ENCODE measurements at places on chromosomes 12 and 14. TPM values are rescaled to one million over a fixed set of nuclear protein-coding genes. Genes with fewer than 3 reads are reported as not detected.
A peak's percentile ranks its signal among the peaks of the same experiment; 100 is the strongest.

The CHURC1 gene
- 52.6 TPM for total RNA-seq

DNA sequence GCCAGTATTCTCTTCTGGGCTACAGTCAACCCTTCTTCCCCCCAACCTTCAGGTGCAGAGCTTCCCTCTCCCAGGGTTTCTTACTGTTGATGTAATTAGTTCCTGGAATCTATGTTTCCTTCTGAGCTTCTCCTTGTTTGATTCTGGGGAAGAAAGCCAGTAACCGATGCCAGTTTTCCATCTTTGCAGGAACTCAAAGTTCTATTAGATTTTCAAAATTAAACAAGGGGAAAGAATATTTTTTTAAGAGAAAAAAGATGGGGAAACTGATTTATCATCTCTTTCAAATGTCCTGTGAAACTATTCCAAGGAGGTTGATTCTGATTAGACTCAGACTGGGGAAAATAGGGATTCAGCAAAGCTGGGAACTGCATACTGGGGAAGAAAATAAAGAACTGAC lies 17.9 kb upstream of the FAM234B start:
- DNase-seq, result no peak

DNA sequence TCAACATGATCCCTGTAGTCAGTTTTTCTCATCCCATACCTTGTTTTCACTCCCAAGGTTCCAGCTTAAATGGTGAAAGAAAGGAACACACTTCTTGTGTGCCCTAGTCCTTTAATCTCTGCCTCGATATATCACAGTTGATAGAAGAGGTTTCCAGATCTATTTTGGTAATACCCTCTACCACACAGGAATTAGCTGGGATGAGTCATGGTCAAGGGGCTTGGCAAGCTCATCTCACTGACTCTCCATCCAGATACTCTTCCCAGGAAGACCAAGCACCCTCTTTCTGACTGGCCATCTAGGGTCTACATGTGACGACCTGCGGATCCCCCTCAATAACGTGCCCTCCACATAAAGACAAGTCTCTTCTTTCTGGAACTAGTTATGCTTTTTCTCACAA lies 277.9 kb downstream of the ITPR2 start:
- DNase-seq, result no peak

GRCh38 chr14:25006961-25007795 lies 42.8 kb downstream of the STXBP6 start:
- peak; percentile 42 for DNase-seq

- no peak for DNase-seq
These were observed 75.4 kb downstream of the GRIP1 start for GRCh38 chr12:66603461-66603860.

- DNase-seq, result peak; percentile 86
These were observed 5.2 kb upstream of the KRT85 start for GRCh38 chr12:52372216-52373154.

GRCh38 chr12:61213646-61214045 lies 1046.6 kb upstream of the USP15 start:
- DNase-seq, result no peak

DNA sequence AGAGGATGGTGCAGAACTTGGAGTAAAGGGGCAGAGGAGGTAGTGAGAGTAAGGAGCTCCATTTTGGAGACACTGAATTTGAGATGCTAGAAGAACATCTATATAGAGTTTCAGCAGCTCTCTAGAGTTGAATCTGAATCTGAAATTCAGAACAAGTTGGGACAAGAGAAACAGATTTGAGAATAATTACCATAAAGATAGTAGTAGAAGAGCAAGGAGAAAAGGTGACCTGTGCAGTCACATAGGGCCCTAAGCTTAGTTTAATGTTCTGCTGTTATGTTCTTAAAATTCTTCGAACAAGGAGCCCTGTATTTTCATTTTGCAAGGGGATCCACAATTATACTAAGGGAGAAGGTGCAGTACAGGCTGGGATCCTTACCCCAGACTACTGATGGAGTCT lies 7.4 kb downstream of the REM2 start:
- DNase-seq, result no peak

DNA sequence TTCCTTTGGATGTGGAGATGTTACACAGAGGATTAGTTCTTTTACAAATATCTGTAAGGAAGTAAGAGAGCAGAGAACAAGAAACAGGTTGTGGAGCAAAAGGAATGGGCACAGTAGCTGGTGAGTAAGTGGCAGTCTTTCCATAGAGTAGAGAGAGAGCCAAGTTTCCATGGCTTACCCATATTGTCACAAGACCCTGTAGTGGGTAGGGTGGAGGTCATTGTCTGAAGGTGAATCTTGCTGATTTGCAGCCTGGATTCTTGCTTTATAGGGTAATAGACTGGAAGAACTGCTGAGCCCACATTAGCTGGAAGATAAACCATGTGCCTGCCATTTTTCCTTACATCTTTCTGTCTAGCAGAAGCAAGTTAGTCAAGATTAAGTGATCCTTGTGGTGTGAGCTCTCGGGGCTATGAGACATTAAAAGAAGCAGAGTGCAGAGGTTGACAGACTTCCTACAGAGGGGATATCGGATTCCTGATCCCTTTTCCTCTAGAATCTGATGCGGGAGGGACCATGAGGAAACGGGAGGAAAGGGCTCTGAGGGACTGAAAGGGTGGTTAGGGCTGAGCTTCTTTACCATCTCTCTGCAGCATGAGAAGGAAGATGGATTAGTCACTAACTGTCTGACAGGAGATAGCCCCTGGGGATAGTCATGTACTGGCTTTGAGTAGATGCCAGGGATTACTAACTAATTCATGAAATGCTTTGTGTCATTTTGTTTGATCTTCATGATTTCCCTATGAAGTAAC lies 44.0 kb upstream of the LRTM2 start:
- DNase-seq, result peak; percentile 36

The SOAT2 gene
- 9.7 TPM for total RNA-seq

The PPP1CC gene
- total RNA-seq, result 202 TPM

DNA sequence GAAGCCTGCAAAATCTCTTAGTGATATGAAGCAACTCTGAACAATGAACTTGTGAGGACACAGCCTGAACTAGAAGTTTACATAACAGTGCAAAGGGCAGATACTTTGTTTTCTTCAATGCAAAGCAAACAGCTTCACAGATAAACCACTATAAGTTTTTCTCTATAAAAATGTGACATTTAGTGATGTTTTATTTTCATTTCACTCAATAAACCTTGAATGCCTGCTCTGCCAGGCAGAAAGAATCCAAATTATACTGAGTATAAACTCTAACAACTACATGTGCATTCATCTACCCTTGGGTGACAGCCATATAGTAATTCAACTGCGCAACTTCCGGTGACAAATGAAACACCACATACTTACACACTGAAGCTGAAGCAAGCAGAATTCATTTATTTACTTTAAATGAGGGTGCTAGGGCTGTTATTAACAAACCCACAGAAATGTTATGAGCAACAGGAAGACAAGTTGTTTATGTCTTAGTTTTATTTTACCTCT lies 10.3 kb downstream of the DCP1B start:
- DNase-seq, result no peak

DNA sequence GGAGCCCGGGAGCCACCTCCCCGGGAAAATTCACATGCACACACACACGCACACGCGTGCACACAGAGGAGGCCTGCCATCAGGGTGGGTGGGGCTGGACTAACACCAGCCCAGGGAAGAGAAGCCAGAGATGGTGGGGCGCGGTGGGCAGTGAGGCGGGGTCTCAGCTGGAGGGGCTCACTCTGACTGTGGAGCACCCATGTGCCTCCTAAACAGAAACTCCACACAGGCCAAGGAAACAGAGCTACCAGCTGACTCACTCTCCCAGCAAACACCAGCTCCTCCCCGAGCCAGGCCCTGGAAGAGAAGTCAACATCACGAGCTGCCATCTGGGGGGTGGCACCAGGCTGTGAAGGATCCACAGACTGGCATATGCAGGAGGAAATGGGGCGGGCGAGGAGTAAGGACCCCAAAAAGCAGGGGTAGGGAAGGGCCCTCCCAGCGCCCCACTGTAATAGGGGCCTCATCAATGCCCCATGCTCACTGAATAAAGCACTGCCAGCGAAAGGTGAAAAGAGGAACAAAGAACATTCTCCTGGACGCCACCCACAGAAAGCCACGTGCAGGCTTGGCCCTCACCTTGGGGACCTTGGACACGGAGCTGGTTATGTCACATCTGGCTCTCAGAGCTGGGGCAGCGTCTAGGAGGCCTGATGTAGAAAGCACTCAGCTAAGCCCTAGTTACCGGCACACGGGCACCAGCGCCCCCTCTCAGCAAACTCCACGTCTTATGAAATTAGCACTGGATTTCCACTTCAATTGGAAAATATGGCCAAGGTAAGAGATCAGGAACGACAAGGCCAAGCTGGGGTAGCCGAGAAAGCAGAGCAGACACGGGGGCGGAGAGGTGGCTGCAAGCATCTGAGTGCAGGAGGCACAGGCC lies 8.4 kb upstream of the INF2 start:
- DNase-seq, result no peak

The KRT85 gene
- total RNA-seq, result not detected

GRCh38 chr12:106248312-106248845 lies 559 bp upstream of the CKAP4 start:
- peak; percentile 56 for DNase-seq

DNA sequence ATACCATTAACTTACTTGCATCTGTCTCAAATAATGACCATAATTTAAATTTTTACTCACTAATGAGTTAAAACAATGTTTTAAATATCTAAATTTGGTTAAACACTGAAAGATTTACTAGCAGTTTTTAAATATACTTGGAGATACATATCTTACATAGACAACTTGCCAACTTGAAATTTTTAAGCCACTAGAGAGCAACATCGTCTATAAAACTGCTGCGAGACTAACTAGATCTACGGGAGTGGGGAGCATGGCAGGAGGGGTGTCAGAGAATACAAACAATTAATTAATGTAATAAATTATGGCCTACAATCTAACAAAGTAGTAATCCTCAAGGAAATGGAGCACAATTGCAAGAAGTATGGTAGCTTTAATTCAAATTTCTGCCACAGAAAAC lies 120.4 kb downstream of the LRRIQ1 start:
- DNase-seq, result no peak

DNA sequence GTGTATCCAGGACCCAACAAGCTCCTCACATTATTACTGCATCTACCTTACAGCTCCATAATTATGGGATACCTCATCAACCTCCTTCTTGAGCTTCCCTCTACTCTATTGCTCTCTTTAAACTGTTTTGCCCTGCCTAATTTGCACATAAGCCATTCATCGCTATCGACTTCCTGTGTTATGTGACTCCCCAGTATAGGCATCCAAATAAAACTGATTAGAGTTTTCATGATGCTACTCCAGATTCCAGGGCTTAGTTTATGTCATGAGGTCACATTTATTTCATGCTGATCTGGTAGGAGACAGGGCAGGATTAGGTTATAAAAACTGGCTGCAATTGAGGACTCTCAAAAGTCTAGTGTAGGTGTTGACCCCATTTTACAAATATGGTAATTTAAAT lies 569.9 kb upstream of the MGAT4C start:
- no peak for DNase-seq

DNA sequence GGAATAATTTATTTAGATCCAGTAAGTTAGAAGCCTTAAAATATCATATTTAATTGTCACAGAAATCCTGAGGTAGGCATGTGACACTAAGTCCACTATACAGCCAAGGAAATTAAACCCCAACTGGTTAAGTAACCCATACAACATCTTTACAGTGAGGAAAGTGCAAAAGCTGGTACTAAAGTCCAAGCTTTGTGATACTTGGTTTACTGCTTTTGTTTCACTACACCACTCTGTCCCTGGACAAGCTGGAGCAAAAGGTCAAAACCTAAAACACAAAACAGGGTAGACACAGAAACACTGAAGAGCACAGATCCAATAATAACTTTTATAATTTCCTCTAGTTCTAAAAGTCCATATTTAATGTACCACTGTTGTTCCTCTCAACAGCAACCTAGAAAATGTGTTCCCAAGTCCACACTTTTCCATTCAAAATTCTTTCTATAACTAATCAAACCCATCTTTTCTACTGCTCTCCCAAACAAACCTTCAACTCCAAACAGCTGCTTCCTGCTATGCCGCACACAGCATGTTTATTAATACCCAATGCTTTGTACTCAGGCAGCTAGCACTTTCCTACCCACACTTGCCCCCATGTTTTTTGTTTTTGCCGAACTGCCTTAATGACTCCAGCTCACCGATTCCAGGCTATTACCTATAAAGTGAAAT lies 90.9 kb downstream of the MED13L start:
- no peak for DNase-seq

DNA sequence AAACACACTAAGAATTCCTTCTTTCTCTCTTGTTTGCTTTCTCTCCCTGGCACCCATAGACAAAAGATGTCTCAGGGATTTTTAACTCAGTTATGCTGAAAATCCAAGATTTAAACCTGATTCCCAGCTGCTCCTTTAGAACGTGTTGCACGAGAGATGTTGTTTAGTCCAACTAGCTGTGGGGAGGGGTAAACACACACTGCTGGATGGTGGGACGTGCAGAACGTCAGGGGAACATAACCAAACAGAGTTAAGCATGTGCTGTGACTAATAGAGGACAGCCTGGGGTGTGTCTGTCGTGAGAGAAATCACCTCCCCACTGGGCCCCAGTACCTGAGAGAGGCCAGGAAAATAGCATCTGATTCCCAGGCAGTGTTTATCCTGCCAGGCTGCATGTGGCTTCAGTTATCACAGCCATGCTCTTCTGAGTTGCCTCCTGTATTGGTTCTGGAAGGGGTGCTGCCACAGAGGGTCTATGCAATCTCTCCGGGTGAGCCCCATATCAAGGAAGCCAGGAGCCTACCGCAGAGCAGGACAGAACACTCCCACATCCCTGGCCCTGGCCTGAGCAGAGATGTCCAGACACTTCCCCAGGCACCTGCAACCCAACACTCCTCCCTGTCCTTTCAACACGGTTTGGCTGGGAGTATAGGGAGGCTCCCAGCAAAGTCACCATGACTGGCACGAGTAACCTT lies 112.7 kb upstream of the EGLN3 start:
- DNase-seq, result peak; percentile 25

The SAMD4A gene
- 60.8 TPM for total RNA-seq

GRCh38 chr12:3545121-3545796 lies 54.3 kb downstream of the PRMT8 start:
- DNase-seq, result no peak

GRCh38 chr12:96445691-96446583 lies 43.4 kb upstream of the CFAP54 start:
- DNase-seq, result no peak

The COA8 gene
- total RNA-seq, result 40.6 TPM

DNA sequence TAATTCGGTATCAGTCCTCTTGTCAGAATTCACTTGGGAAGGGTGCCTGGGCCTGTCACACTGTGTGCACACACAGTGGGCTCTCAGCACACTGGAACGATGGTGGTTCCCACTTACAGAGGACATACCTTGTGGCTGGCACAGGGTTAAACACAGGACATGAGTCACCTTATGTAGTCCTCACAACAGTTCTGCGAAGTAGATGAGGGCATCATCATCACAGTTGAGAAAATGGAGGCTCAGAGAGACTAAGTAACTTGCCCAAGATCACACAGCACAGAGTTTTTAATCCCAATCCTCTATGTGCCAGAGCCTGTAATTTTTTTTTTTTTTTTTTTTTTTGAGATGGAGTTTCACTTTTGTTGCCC lies 90.7 kb downstream of the NINJ2 start:
- no peak for DNase-seq

GRCh38 chr14:100297320-100298300 lies 8.6 kb downstream of the SLC25A29 start:
- no peak for DNase-seq

The LUM gene
- 4.5 TPM for total RNA-seq

Data from Caco-2 (cell line).